Smooth muscle cell of the brain vasculature (primary cell): ENCODE measurements at places on chromosomes 4 and X.

DNA sequence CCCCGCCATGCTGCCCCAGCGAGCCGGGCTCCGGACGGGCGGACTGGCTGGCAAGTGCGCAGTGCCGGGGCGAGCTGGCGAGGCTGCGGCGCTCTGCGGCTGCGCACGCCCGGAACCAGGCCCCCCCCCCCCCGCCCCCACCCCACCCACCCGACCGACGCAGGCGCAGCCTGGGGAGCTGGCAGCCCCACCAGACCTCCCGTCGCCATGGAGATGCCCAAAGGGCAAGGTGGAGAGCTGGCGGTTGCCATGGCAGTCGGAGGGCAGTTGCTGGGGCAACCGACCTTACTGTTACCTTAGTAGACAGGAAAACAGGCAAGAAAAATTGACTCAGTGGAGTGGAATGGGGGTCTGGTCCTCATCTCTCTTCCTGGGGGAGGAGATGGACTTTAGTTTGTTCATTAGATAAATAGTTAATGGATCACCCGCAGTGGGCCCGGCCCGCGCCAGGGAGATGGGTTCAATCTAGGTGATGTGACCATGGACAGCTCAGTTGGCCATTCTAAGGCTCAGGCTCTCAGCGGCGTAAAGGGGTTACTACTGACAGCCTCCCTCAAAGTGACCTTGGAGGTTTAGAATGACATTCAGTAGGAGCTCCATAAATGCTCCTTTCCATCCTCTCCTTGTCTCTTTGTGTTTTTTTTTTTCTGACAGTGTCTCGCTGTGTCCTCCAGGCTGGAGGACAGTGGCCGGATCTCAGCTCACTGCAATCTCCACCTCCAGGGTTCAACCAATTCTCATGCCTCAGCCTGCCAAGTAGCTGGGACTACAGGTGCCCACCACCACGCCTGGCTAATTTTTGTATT lies at the start of gene PCSK1N:
Gene PCSK1N, minus strand, starts transcription at position 87 of the 806 bp plus-strand sequence. Its CDS starts 78 bp downstream, at position 9.
- DNase-seq = no peak

- DNase-seq = no peak
Measured at GRCh38 chr4:185298728-185299430, 89.5 kb downstream of the SNX25 start.

DNA sequence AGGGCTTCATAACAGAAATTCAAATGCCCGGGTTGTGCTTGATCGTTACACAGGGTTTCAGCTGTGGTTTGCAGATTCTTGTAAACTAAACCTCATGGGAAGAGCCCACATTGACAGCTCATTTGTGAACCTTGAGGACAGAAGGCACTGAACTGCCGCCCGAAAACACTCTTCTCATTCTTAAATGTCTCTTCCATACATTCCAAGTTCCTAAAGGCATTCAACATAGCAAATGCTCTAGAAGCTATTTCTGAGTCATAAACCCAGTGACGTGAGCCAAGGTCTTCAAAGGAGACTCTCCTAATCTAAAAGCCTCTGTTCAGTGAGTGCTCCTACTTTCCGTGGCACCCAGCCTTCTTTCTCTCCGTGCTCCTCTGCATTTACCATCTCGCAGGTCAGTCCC lies 737.8 kb upstream of the FRG1 start:
- no peak for DNase-seq

GRCh38 chr4:75011131-75011795 lies 78.3 kb downstream of the PARM1 start:
- DNase-seq = no peak

GRCh38 chr4:78179196-78179595 lies 122.1 kb downstream of the FRAS1 start:
- DNase-seq = no peak

DNA sequence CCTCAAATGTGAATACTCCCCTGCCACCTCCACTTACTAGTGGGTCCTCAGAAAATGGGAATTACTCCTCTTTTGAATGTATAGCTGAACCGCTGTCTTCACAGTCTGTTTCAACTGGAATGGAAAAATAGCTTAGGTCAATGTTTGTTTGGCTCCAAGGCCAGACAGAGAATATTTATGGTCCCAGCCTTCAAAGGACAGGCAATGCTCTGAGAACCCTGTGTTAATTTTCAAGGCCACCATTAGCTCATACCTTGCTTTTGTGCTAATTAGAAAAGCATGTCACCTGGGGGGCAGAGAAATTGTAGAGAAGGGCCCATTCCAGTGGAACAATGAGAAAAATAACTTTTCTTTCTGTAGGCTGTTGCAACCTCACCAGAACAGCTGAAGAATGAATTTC lies 4.6 kb upstream of the MORF4L2 start:
- no peak for DNase-seq
